ENCODE measurements at places on chromosomes 7 and 10. TPM values are rescaled to one million over a fixed set of nuclear protein-coding genes. Genes with fewer than 3 reads are reported as not detected.

- no peak overlapping the region for H3K27ac ChIP-seq
- H3K36me3 ChIP-seq = no peaks in the 10 kb centered on the region
- no peak overlapping the region for H3K4me3 ChIP-seq
- no peak for DNase-seq
- H3K27me3 ChIP-seq = peaks cover 7% of the 10 kb centered on the region
These were observed 58.7 kb downstream of the CABCOCO1 start for GRCh38 chr10:61721431-61721830.

DNA sequence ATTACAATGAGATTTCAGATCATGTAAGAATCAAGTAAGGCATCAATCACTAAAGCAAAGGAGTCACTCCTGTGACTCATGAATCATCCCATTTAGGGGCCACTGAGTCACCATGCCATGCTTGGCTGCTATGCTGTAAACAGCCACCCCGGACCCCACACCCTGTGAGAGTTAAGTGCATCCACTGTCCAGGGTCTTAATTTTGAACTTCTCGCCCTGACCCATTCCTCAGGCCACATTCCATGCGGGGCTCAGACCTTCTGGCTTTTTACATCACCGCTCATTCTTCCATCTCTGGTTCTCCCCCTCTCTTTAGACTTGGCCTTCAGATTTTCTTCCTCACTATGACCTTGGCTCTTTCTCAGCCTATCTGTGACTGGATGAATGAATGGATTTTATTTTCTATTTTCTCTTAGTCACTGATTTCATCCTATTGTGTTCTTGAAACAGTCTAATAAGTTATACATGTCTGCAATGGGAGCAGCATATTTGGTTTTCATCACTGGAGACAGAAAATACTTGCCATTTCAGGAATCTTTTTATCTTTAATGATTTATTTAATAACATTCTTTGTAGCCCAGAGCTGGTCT lies 239.6 kb downstream of the SKIDA1 start:
- H3K4me1 ChIP-seq = no peaks in the 10 kb centered on the region
- H3K27ac ChIP-seq = no peak overlapping the region
- no peak for DNase-seq
- H3K27me3 ChIP-seq = peaks cover 6% of the 10 kb centered on the region
- H3K36me3 ChIP-seq = no peaks in the 10 kb centered on the region

PLEKHA8 gene
- total RNA-seq = 10.9 TPM

PSAP gene
- total RNA-seq = 118 TPM

MLXIPL gene
- total RNA-seq = not detected

All from activated CD8-positive, alpha-beta memory T cell treated with anti-CD3 and anti-CD28 coated beads, Interleukin-2, amount 10 ng/mL, durations not matched to agents 7 days and 5 days (primary cell).